ENCODE measurements at places on chromosomes 3 and 15.

DNA sequence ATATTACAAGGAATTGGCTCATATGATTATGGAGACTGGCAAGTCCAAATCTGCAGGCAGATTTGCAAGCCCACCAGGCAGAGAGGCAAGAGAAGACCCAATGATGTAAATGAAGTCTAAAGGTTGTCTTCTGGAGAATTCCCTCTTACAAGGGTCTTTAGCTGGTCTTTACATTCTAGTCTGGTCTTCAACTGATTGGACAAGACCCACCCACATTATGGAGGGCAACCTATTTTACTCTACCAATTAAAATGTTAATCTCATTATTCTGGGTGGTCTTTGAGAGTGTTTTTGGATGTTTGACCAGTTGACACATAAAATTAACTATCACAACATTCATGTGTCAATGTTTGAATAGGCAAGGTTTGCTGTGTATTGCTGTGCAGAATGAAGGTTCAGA, 28.0 kb upstream of the ATP11B start:
- DNase-seq = no peak

GRCh38 chr3:196072313-196072712, 9.6 kb downstream of the TFRC start:
- no peak for DNase-seq

GRCh38 chr3:1183320-1184048, 90.7 kb downstream of the CNTN6 start:
- no peak for DNase-seq

DNA sequence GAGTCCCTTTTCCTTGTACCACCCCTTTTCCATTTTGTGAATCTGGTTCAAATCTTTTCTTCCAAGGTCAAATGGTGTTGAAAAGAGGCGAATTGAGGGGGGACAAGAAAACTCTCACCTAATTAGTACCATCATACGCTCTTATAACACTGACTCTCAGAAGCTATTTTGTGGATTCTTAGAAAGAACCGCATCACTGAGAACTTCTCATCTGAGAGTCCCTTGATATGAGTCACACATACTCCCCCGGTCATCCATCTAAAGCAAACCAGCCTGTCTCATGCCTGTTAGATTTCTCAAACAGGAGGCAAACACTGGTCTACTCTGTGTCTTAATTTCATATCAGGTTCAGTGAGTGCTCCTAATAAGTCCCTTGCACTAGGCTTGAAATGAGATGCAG, 76.5 kb upstream of the SPRED1 start:
- no peak for DNase-seq

DNA sequence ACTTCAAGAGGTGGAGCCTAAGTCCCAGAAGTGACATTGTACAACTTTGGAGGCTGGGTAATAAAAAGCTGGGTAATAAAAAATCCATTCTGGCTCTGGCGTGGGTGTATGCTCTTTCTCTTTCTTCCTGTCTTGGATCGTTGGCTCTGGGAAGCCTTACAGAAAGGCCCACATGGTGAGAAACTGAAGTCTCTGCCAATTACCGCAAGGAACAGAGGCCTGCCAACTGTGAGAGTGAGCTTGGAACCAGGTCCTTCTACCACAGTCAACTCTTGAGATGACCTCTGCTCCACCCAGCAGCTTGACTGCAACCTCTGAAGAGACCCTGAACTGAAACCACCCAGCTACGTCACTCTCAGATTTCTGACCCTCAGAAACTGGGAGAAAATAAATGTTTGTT, 51.0 kb downstream of the NR2F2 start:
- DNase-seq = no peak

Data from HL-60 (cell line).